NCI-H146 (cell line): ENCODE measurements at places on chromosomes 2 and 18.

- no peak for DNase-seq
Measured at GRCh38 chr2:85439025-85439472, 20.5 kb downstream of the SH2D6 start.

DNA sequence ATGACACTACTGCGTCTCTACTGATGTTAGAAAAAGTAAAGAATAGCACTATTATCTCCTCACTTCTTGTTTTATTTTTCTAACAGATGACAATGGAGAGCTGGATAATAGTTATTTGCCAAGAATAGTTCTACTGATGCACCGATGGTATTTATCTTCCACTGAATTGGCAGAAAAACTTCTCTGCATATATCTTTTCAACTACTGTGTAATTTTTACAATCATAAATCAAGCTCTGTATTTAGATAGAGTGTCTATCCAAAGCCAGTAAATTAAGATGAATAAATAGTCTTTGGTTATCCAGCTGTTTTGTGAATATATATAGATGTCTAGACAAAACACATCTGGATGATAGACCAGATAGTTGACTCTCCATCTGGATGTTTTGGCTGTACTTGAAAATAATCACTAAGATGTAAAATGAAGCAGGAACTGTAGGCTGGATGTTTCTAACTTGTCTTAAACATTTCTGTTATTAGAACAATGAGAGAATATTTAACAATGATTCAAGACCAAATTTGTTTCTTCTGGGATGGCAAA lies 40.1 kb downstream of the RASGRP3 start:
- no peak for DNase-seq

DNA sequence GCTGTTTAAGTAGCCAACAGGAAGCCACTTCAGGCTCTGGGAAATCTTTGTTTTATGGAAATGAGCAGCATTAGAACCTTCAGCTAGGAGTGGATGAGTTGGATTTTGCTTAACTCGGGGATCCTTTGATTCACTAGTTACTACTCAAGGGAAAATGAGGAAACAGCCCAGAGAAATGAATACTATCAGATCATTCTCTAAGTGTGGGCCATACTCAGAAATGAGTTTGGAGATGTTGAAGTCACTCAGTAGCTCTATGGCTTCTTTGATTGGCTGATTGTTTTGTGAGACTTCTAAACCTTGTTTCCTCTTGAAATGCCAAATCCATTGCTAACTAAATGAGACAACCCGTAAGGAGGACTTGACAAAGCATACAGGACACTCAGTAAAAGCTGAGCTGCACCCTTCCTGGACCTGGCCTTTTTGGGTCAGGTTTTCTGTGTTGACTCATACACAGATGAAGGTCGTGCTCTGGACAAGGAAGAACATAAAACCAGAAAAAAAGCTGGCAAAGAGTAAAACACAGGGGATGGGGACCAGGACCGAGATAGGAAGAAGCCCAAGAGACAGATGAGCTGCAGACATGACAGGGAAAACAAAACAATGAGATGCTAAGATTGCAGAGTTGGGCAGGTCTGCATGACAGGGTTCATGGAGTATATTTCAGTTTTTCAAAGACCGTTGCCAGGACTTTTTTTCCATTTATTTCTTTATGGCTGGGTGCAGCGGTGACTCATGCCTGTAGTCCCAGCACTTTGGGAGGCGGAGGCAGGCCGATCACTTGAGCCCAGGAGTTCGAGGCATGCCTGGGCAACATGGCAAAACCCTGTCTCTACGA lies 41.6 kb downstream of the INO80C start:
- DNase-seq = no peak

DNA sequence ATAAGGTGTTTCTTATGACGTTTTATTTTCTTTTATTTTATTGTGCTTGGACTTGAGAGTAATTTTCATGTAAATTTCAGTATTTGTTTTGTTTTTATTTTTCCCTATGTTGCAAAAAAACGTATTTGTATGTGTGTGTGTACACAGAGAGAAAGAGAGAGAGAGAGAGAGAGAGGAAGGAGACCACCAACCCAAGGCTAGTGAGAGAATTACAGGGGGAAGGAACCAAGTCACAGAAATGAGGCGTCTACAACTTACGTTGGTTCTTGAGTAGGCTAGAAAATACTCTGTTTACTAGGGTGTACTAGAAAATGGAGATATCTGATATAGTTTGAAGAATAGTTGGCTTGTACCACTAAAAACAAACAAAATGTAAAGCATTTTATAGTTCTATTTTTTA lies 7.7 kb upstream of the DSC1 start:
- no peak for DNase-seq

DNA sequence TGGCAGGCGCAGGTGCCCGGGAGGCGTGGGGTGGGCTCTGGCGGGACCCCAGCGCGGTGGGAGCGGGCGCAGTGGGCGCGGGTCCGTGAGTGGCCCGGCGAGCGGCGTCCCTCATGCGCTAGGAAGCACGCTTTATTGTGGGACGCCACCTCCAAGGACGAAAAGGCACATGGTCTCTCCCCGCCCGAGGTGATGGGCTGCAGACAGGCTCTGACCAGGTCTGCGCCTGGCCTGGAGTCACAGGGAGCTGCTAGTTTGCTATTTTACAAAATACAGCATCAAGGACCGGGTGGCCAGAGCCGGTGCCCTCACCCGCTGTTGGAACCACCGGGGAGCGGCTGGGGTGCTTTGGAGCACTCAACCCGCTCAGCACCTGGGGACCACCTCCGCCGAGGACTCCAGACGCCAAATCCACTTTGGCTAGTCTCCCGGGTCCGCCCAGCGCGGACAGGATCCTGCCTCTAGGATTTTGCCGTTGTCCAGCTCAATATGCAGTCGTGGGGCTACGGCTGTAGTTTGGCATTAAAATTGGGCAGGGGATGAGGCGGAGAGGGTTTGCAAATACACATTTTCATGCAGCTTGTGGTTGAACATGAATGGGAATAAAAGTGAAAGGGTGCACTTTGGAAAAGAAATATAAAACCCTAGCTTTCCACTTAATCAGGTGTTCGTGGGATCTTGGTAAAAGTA lies 65.4 kb downstream of the LRRFIP1 start:
- DNase-seq = peak; percentile 66
